ENCODE measurements at places on chromosomes 5 and 9. TPM values are rescaled to one million over a fixed set of nuclear protein-coding genes. Genes with fewer than 3 reads are reported as not detected.

The CDC25C gene
- 38.7 TPM for total RNA-seq

The SNX18 gene
- total RNA-seq: 21.6 TPM

The PCDHA7 gene
- total RNA-seq: 0.28 TPM

GRCh38 chr5:176350416-176350815, 11.1 kb downstream of the KIAA1191 start:
- no peak for DNase-seq

DNA sequence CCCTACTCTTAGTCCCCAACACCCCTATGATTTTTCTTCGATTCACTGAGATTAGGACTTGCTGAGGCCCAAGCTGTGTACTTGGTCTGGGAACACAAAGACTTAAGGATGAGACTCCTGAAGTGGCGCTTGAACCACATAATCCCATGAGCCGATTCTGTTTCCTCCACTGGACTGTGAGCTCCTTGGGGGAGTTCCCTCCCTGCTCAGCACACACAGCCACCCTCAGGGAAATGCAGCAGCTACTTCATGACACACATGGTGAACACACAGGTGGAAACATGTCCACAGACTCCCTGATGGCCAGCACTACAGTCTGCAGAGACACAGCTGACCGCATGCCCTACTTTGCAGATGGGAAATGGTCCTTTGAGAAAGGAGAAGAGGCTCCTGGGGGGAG, 101.1 kb downstream of the C5orf15 start:
- DNase-seq: no peak

GRCh38 chr9:27337833-27338526, 41.0 kb upstream of the EQTN start:
- DNase-seq: no peak

GRCh38 chr5:159586921-159587320, 256.6 kb upstream of the IL12B start:
- DNase-seq: no peak
